ENCODE measurements at places on chromosomes 1 and 21. TPM values are rescaled to one million over a fixed set of nuclear protein-coding genes. Genes with fewer than 3 reads are reported as not detected.

SERTAD4 gene
- total RNA-seq, result 0.63 TPM

DYNLT5 gene
- total RNA-seq, result 13.2 TPM

C1orf174 gene
- total RNA-seq, result 20.3 TPM

BMP8B gene
- total RNA-seq, result not detected

TMEM269 gene
- 0.21 TPM for total RNA-seq

NR5A2 gene
- total RNA-seq, result not detected

PSRC1 gene
- 41.8 TPM for total RNA-seq

ESPN gene
- 9.7 TPM for total RNA-seq

LINGO4 gene
- total RNA-seq, result not detected

- no peak for DNase-seq
Measured at GRCh38 chr21:45984584-45985095, 3.1 kb downstream of the COL6A1 start.

DNA sequence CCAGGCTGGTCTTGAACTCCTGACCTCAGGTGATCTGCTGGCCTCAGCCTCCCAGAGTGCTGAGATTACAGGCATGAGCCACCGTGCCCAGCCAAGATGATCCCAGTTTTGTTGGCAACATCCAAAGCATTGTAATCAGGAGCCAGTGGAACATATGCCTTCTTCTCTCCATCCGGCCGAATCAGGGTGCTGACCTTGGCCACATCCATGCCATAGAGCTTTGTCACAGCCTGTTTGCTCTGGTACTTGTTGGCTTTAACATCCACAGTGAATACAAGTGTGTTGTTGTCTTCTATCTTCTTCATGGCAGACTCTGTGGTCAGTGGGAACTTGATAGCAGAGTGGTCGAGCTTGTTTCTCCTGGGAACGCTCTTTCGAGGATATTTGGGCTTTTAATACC, 17.1 kb downstream of the TNFRSF8 start:
- DNase-seq, result no peak

DNA sequence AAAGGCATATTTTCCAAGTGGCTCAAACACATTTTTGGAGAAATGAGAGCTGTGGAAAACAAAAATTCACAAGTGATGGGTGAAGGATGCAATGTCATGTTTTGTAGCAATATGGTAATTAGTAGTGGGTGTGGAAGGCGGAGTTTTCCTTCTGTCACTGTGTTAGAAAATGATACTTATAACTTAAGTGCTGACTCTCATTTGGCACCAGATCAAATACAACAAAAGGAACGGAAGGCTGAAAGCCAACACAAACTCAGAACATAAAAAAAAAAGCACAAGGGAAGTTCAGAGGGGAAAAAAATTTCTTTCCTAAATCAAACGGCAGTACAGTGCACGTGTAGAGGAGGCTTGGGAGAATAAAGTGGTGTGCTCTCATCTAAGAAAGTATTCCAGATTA, at the start of gene TNFSF18:
TNFSF18 (minus strand) TSS at position 77 of the 400 bp plus-strand sequence; CDS start at position 32, 45 bp downstream.
- DNase-seq, result peak; percentile 79

DNA sequence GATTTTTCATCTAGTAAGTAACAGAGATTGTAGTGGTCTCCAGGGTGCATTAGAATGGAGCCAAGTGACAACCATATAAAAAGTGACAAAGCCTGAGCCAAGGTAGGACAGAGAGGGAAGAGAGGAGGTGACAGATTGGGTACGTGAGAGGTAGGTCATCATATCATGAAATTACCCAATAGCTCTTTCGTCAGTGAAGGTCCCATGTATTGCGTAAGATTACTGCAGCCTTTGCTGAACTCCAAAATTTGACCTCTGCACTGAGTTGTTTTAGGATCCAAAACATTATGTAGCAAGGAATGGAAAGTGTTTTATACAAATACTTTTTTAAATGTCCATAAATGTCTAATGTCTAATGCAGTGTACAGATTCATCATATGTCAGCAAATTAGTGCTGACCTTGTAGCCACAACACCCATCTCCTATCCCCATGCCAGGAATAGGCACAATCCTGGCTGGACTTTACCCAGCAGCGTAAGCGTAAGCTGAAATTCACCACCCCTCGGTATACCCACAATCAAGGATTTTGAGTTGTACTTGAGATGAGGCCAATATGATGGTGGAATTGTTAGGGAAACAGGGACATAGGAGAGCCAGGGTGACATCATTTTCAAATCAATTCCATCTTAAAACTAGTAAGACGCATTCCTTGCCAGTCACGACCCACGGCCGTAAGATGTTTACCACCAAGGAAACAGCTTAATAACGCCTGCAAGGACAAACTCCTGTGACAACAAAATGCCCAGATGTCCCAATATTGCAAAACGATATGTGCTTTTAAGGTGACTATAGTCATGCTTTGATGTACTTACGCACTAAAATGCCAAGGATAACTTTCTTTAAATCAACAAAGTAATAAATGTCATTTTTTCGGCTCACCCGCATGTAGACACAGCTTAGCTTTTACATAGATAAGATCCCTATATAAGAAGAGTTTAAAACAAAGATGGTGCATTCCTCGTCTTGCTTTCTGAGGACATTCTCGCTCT, 38.1 kb upstream of the GREM2 start:
- no peak for DNase-seq

GRCh38 chr21:20998456-20998789, 214 bp downstream of the NCAM2 start:
- DNase-seq, result no peak

GRCh38 chr1:189859385-189859977, 618.2 kb downstream of the BRINP3 start:
- no peak for DNase-seq

DNA sequence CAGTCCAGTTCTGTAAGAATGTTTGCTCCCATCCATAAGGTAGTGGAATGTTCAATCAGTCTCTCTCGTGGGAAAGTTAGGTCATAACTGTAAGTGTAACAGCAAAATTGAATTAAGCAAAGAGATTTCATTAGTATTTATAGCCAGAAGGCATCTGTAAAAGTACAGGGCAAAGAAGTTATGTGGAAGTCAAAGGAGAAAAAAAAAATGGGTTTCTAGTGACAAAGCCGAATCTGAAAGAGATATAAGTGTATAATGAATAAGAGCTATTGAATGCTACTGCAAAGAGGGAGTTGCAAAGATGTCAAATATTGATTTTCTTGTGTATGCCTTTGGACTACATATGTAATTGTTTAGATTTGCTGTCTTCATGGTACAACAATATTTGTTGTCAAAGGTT, 47.4 kb upstream of the FOXD3 start:
- DNase-seq, result no peak

DNA sequence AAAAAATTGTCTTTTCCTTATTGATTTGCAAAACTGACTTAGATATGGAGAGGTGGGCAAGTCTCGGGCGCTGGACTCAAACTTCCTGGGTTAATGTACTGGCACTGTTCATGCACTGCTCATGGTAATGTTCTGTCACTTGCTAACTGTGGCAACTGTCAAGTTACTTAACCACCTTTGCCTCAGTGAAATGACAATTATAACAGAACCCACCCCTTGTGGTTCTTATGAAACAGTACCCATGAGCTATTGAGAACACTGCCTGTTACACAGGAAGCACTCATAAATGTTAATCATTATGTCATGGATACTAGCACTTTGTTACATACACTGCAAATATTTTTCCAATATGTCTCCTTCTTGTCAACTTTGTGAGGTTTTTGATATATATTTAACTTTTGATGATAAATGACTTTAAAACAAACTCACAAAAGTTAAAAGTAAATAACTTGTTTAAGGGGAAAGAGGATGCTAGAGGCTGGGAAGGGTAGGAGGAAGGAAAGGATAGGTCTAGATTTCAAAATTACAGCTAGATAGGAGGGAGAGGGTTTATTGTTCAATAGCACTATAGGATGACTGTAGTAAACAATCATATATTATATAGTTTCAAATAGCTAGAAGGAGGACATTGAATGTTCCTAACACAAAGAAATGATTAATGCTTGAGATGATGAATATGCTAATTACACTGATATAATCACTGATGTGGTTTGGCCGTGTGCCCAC, 342.5 kb downstream of the ADGRL2 start:
- no peak for DNase-seq

- DNase-seq, result peak; percentile 19
Measured at GRCh38 chr1:9561429-9561828, 22.2 kb downstream of the SLC25A33 start.

DNA sequence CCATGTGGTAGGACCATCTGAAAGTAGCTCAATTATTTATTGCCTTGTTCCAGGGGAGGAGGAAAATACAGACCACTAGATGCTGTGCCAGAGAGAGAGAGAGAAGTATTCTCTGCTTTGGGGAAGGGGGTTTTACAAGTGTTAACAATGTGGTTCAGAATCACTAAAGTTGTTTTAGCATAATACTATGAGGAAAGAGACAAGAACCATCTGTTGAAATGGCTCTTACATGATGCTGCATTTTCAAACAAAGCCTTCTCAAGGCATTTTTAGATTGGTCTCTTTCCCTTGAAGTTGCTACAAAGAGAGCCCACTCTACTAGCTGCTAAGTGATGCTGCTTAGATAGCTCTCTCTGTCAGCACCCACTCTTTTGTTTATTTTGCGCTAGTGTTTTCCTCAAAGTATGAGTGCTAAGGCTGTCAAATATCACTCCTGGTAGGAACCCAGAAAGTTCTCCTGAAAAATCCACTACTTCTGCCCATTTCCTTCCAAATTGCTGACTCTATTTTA, 255.1 kb downstream of the NFIA start:
- peak; percentile 52 for DNase-seq

- no peak for DNase-seq
Measured at GRCh38 chr1:94875794-94876193, 51.1 kb downstream of the CNN3 start.

- DNase-seq, result no peak
Measured at GRCh38 chr1:244952940-244953339, 88.6 kb upstream of the HNRNPU start.

GRCh38 chr1:201545851-201546492, 7.0 kb downstream of the NAV1 start:
- peak; percentile 45 for DNase-seq

GRCh38 chr21:15210235-15210678, 145.5 kb upstream of the NRIP1 start:
- DNase-seq, result peak; percentile 66

DNA sequence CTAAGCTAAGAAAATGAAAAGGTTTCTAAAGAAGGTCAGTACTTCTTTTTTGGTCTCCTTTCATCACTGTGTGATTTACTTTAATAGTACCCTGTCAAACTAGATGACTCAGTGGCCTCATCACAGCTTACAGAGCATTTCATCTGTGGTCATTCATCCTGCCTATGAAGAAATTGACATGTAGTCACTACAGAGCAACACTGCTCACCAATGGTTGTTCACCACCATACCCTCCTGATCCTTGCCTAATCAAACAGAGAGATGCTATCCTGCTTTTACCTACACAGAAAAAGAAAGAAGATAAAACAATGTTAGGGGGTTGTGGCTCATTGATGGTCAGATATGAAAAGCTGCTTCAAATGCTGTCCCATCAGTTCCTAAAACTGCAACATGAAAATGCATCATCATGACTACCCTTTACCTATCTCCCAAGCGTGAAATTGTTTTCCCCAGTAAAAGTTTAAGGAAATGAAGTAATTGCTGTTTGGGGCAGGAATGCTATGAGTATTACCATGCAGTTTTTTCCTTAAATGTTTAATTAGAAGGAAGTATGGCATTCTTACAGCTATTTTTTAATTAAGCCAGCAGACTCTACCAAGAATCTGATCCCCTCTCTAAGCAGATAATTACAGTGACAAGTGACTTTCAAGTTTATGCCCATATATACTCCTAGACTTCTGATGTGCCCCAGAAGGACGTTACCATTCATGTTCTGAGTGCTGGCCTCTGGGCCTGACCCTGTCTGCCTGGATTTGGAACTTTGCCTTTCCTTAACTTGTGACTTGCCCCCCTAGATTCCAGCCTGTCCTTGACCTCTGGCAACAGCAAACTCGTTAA, 46.1 kb upstream of the FBXO28 start:
- DNase-seq, result no peak

DNA sequence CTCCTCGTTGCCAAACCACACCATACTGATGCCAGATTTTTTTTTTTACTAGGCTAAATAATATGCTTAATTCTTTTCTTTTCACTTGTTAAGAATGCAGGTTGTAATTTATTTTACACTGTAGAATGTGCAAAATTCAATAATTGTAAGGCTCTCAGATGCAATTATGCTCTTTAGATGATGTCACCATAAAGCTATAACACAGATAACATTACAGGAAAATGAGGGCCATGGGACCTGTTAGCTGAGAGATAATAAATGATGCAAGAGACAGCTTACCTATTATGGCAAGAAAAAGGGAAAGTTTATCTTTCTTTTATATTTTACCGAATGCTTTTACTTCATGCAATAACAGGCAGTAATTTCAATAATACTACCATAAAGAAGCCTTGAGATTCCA, 35.4 kb downstream of the CHRM3 start:
- no peak for DNase-seq

- no peak for DNase-seq
Measured at GRCh38 chr1:213295860-213296259, 244.8 kb downstream of the RPS6KC1 start.

- peak; percentile 89 for DNase-seq
Measured at GRCh38 chr1:30888391-30888790, 20.2 kb downstream of the SDC3 start.

Data from cardiac muscle cell (in vitro differentiated cells and primary cell).